ENCODE measurements at places on chromosomes 2 and 18. TPM values are rescaled to one million over a fixed set of nuclear protein-coding genes. Genes with fewer than 3 reads are reported as not detected.

Gene GKN2
- total RNA-seq: not detected

Gene PJVK
- 1.5 TPM for total RNA-seq

Gene FAM161A
- total RNA-seq: 8.3 TPM

Gene ABCB11
- not detected for total RNA-seq

Gene MLPH
- total RNA-seq: not detected

Measured in activated CD8-positive, alpha-beta memory T cell treated with anti-CD3 and anti-CD28 coated beads for 36 hours (primary cell).